ENCODE measurements at places on chromosomes 12 and 14. TPM values are rescaled to one million over a fixed set of nuclear protein-coding genes. Genes with fewer than 3 reads are reported as not detected.

Gene KNTC1
- 55.8 TPM for total RNA-seq

DNA sequence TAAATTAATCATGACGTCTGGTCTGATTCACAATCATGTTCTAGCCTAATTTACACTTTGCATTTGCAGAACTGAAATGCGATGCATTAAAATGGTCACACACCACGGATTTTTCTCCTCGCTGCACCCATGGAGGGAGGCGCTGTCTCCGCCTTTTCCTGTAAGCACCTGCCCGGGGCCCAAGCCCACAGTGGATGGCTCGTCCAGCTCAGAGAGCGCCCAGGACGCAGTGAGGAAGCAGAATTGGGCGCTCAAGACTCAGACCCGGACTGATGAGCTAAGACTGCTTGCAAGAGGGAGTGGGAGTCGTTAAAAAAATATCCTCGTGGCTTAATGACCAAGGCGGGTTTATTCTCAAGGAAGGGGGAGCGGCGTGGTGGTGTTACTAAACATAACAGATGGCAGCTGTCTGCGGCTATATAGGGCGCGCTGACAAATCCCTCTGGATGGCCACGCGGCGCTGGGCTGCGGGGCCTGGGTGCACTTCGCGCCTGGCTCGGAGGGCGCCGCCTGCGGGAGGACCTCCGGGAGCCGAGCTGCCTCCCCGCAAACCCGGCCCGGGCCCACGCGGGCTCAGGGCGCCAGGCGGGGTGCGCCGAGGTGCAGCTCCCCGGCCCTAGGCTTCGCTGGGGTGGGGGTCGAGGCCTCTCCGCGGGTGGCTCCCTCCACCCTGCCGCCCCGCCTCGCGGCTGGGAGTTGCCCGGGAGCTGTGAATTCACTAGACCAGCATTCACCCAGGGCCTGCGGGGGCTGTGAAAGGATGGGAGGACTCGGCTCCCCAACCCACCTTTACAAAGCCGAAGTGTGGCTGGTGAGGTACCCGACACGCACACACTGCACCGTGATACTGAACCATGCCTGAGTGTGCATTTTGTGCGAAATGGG lies 78.7 kb downstream of the PPM1A start:
- DNase-seq: peak; percentile 32

Gene OAS2
- 0.25 TPM for total RNA-seq

- no peak for DNase-seq
These were observed 27.3 kb downstream of the PPM1A start for GRCh38 chr14:60276347-60276746.

GRCh38 chr12:103501447-103501846 lies 5.7 kb upstream of the C12orf42 start:
- DNase-seq: no peak

DNA sequence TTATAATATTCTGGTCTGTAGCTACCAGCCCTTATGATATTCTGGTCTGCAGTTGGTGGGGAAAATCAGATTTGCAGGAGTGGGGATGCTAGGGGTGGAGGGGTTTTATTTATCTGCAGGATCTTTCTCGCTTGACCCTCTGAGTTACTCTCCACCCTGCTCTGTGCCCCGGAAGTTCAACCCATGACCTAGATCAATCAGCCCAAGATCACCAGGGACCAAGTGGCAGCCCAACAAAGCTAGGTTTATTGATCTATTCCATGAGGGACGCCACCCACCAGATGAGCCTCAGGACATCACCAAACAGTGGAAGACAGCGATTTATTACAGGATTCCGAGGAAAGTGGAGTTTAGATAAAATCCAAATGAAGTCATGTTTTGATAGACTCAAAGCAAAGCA lies 25.8 kb upstream of the C12orf76 start:
- DNase-seq: no peak

Gene MAGOHB
- total RNA-seq: 134 TPM

DNA sequence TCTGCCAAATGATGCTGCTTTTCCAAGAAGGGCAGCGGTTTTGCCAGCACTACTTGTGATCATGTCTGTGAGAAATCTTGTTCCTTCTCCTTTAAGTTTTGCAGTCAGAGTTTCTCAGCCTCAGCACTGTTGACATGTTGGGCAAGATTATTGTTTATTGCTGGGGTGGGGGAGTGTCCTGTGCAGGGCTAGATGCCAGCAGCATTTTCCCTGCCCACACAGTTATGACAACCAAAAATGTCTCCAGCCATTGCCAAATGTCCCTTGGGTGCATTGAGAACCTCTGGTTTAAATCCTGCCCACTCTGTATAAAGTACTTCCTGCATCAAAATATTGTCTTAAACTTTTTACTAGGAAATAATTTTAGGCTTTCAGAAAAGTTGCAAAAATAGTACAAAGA lies 20.0 kb downstream of the TMEM132C start:
- DNase-seq: no peak

- no peak for DNase-seq
These were observed 263.7 kb downstream of the BMP4 start for GRCh38 chr14:53692885-53693284.

GRCh38 chr12:52041695-52042123 lies 9.5 kb upstream of the NR4A1 start:
- no peak for DNase-seq

Gene MAP1LC3B2
- not detected for total RNA-seq

GRCh38 chr12:751999-752694 lies at the start of gene WNK1:
WNK1 (plus strand) TSS chr12:752579; CDS start chr12:753566, 987 bp downstream.
- DNase-seq: peak; percentile 99

DNA sequence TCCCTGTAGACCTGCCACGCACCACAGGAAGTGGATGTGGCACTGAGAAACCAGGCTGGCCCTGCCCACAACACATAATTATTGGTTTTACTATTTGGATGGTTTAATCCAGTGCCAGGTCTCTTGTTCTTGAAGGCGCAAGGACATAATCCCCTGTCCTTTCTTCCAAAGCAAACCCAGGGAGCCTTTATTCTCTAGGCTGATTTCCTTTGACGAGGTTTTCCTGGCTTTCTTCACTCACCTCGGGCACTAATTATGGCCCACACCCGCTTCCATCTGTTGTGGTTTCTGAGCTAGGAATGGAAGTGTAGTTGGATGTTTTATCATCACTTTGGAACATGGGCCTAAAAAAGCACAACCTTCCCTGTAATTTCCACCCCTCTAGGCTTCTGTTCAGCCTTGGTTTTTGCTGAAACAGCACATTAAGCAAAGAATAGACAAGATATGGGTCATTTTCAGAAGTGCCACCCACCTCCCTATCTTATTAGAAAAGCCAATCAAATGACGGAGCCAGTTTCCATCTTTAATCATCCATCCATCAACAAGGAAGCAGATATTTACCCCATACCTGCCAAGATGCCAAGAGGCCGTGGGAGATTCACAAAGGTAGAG lies 73.9 kb downstream of the PPP1R36 start:
- no peak for DNase-seq

Gene GDF3
- 0.41 TPM for total RNA-seq

Gene OVCH1
- total RNA-seq: not detected

Gene FAM161B
- 1.6 TPM for total RNA-seq

Gene APOLD1
- 4.7 TPM for total RNA-seq

GRCh38 chr14:23443881-23444280 lies 8.4 kb upstream of the MYH7 start:
- DNase-seq: no peak

Gene CRACR2A
- total RNA-seq: 15.4 TPM

Gene TRMT5
- total RNA-seq: 16.3 TPM

- no peak for DNase-seq
These were observed 358.4 kb downstream of the DPF3 start for GRCh38 chr14:72535485-72535884.

Gene TAS2R50
- total RNA-seq: 2.0 TPM

DNA sequence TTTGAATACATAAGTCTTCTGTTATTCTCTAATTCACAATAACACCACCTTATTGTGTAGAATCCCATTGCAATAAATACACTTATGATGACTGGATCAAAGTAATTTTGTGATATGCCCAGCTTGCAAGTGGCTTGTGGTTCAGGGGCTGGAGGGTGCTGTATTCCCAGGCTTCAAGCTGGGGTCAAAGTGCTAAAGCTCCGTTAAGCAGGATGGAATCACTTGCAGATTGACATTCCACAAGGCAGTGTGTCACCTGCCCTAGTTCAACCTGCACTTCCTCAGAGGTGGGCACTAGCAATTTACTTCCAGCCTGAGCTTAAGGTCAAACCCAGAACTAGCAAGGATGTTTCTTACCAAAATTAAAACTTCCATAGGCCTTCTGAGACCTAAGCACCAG lies 166.6 kb downstream of the SSPN start:
- peak; percentile 49 for DNase-seq

GRCh38 chr14:92624764-92625163 lies 111.2 kb downstream of the RIN3 start:
- no peak for DNase-seq

DNA sequence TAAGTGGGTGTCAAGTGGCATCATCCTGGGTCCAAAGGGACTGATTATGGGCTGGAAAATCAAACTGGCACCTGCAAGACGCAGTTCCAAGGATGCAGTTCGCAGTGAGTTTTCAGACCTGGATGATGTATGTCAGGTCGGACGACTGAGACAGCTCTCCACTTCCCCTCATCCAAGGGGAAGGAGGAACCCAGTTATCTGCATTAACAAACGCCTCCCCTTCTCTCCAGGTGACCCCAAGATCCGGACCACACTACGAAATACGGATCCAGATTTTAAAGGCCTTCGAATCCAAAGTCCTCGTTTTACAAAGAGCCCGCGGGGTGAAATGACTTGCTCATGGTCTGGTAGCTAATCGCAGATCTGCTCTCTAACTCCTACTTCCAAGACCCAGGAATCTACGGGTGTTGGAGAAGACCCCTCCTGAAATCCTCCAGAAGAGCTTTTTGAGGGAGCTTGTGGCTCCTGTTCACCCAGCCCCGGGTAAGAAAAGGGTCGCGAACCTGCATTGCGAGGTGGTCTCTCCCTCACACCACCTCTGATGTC lies 460 bp upstream of the SYNE2 start:
- no peak for DNase-seq

GRCh38 chr14:29144621-29145020 lies 378.0 kb downstream of the FOXG1 start:
- no peak for DNase-seq

Gene RNASE4
- total RNA-seq: 9.2 TPM

DNA sequence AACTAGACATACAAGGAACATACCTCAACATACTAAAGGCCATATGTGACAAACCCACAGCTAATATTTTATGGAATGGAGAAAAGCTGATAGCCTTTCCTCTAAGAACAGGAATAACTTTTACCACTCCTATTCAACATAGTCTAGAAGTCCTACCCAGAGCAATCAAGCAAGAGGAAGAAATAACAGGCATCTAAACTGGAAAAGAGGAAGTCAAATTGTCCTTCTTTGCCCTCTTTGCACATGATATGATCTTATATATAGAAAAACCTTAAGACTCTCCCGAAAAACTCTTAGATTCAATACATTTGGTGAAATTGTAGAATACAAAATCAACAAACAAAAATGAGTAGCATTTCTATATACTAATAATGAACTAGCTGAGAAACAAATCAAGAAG lies 110.0 kb downstream of the ATP23 start:
- no peak for DNase-seq

Gene THTPA
- 9.3 TPM for total RNA-seq

GRCh38 chr14:31194095-31194494 lies 13.5 kb downstream of the HECTD1 start:
- no peak for DNase-seq

DNA sequence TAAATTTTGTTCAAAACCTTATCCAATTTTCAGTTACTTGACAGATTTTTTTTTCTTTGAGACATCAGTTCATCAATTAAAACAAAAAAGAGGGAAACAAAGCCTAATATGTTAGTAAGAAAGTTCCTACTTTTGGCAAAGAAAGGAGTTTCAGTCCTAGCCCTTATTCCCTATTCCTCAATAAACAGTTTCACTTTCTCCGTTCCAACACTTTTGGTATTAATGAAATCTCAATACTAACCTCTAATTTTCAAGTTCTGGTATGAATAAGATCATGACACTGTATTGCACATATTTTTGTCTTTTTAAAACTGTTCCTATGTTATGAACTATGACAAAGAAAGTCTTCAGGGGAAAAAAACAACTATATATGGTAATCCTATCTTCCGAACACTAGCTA lies 48.4 kb downstream of the RPS6KA5 start:
- DNase-seq: no peak

DNA sequence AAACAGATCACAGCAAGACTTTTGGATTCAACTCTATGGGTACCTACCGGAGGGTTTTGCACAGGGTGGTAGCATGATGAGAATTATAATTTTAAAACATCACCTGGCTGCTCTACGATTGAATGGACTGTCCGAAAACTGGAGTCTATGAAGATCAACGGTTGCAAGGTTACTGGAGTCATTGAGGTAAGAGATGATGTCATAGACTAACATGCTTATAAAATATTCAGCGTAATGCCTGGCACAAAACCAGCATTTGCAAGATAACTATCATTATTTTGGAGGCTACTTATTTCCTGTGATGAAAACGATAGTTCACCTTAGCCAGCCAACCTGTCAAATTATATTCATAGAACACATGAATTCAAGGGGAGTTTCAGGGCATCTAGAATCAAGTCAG lies 580.6 kb upstream of the TBX3 start:
- DNase-seq: no peak

DNA sequence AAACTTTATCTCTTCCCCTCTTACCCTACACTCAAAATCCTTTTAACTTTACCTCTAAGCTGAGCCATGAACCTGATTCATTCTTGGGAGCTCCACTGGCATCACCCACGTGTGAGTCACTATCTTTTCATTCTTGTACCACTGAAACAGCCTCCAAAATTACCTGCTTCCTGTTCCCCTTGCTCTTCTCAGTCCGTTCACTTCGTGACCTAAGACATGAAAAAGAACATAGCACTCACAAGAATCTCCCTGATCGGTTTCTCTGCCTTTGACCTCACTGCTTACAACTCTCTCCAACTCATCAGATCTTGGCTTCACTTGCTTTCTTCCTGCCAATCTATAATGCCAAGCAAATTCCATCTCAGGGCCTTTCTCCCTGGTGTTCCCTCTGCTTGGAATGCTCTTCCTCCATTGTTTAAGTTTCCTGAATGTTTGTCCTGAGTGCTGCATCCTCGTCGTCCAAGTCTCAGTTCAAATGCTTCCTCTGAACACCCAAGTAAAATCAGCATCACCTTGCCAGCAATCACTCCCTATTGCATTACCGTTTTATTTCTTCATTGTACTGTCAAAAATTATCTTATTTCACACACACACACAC lies 9.2 kb downstream of the GLIPR1 start:
- DNase-seq: no peak

GRCh38 chr14:73997944-73998447 lies 21.1 kb downstream of the ENTPD5 start:
- DNase-seq: no peak

- DNase-seq: no peak
These were observed 573 bp upstream of the SUSD6 start for GRCh38 chr14:69610874-69611171.

DNA sequence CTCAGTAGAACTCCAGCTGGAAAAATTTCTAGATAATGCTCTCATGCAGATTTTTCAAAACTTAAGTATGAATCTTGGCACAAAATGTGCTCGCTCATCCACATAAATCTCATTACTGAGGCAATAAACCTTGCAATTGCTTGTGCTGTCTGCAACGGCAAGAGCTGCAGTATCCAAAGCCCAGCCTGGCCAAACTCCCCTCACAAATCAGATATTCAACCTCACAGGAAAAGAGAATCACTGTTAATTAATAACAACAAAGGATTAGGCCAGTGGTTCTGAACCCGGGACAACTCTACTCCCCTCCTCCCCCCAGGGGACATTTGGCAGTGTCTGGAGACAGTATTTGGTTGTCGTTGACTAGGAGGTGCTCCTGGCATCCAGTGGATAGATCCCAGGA lies 19.2 kb upstream of the CORO1C start:
- no peak for DNase-seq

- no peak for DNase-seq
These were observed 13.3 kb upstream of the VRK1 start for GRCh38 chr14:96783915-96784224.
